Kidney (tissue), 22 donors: ENCODE measurements at places on chromosomes 6 and 20. TPM values are rescaled to one million over a fixed set of nuclear protein-coding genes. Genes with fewer than 3 reads are reported as not detected.

- DNase-seq: no peak
These were observed 4.5 kb downstream of the GLP1R start for GRCh38 chr6:39053016-39053624.

- no peak for DNase-seq
These were observed 107.4 kb upstream of the NAA20 start for GRCh38 chr20:19909725-19910124.

DNA sequence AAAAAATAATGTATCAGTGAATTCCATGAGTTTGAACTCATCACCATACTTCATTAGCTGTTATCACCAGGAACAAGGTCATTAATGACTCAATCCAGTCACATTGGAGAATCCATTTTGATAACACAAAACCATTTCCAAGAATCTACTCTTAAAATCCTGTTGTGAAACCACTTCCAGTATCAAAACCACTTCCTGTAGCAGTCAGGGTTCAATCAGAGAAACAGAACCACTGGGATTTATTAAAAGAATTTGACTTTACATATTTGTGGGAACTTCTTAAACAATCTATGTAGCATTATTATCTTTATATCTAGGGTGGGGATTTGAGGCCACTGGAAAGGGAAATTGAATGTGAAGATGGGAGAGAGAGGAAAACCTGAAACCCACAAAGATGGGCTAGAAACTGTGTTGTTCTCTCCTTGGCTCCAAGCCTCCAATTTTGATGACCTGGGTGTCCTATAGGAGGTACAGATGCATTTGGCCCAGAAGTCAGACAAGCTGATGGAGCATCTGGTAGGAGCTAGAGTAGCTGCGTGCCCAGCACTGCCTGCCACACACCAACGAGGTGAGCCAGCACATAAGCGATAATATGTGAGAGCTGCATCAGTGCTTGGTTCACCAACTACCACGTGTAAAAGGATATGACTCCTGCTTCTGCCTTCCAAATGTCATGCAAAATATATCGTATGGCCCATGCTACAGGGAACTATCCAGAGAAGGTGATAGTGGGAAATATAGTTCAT, 117.0 kb downstream of the TMEM200A start:
- no peak for DNase-seq

DNA sequence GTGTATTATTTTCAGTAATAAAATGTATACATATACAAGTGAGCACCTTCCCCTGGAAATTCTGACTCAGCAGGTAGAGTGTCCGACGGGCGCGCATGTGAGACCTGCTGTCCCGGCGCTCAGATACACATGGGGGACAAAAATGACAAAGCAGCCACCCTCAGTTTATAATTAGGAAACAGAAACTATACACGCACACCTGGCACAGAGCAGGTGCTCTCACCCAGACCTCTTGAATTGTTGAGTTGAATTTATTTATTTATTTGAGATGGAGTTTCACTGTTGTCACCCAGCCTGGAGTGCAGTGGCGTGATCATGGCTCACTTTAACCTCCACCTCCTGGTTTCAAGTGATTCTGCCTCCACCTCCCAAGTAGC, 180.4 kb downstream of the ZDHHC14 start:
- DNase-seq: no peak

DNA sequence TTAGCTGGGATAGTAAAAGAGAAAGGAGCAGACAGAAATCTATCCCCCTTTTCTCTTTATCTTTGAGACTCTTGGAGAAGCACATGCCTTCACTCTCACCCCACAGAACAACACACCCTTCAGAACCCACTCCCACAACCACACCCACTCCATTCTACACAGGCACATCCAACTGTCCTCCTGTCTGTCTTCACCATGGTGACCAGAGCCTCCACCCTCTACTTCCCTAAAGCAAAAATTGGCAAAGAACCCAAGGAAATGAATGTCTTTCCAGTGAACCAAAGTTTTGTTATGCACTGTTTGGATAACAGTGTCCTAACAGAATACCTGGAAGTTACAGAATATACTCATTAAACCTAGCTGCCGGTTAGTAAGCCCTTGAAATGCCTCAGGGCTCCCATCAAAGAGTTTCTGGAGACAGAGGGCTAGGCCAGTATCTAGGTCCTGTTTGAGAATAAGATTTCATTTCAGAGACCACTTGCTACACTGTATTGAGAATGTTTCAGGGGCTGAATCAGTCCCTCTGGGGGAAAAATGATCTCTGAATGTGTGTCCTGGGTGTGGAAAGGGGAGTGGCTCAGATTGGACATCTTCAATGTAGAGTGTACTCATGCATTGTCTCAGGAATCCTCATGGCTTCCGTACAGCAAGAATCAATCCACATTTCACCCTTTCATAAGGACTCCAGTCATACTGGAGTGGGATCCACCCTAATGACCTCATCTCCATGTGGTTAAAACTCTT, 101.1 kb downstream of the LY86 start:
- DNase-seq: no peak

DNA sequence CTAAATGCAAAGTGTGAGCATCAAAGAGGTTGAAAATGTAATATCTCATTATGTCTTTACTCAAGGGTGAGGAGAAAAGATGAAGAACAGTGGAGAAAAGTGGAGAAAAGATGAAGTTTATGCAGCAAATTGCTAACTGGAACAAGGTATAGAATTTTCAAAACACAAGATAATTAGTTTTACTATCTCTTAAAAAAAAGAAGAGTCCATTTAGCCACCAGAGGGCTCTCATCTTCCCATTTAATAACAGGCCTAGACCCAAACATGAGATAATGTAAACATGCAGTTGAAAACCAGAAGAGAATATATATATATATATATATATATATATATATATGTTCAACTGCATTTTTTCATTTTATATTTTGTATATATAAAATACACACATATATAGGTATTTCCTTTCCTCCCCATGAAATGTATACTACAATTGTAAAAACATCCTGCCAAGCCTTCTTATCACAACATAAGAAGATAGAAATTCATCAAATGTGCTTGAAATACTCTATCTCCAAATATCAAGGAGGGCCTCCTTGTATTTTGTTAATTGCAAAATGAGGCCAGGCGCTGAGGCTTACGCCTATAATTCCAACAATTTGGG, 78.4 kb downstream of the ADTRP start:
- no peak for DNase-seq

DNA sequence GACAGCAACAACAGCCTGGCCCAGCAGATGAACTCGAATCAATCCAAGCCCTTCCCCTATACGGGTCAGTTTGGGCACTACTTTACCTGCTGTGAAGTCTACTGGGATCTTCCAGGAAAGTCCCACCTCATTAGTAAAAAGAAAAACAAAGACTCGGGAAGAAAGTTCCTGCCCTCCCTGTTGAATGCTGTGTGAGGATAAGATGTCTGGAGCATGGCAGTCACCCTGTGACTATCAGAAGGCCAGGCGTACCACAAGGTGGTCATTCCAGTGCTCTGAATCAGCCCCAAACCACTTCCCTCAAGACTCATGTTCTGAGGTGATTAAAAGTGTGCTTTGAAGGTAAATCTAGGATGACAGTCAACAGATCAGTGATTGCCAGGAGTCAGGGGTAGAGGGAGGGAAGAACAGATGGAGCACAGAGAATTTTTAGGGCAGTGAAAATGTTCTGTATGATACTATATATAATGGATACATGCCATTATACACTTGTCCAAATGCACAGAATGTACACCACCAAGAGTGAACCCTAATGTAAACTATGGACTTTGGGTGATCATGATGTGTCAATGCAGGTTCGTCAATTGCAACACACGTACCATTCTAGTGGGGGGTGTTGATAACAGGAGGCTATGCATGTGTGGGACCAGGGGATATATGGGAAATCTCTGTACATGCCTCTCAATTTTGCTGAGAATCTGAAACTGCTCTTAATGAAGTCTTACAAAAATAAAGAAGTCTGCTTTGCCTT, 14.7 kb downstream of the FKBP1A start:
- DNase-seq: no peak

DNA sequence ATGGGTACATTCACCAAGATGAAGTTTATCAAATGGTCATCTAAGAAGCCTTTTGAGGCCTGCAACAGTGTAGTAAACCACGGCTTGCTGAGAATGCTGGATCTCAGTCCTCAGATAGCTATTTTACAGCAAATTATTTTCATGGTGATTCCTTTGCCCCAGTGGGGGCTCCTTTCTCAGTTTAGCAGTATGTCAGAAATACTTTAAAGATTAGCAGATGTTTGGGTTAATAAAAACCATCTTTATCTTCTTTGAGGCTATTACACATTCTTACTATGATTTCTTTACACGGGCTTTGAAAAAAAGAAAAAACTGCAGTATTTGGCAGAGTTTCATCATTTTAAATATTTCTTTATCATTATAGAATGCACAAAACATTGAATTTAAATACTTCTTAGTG, 10.7 kb downstream of the MYLIP start:
- no peak for DNase-seq

The PBOV1 gene
- polyA plus RNA-seq: not detected

DNA sequence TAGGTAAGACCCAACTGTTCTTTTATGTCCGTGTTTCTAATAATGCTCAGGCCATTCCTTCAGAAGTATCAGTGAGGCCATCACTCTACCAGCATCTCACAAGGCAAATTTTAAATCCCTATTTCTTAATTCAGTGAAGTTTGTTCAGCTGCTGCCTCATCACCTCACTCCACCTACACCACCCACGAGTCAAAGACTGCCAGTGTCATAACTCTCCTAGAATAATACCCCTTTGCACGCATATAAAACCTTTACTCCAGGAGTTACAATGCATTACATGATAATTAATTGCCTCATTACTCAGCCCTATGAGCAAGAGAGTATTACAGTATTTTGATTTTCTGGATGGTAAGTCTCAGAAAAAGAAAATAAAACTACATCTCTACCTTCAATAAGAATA, 793.6 kb downstream of the TFAP2A start:
- DNase-seq: no peak

DNA sequence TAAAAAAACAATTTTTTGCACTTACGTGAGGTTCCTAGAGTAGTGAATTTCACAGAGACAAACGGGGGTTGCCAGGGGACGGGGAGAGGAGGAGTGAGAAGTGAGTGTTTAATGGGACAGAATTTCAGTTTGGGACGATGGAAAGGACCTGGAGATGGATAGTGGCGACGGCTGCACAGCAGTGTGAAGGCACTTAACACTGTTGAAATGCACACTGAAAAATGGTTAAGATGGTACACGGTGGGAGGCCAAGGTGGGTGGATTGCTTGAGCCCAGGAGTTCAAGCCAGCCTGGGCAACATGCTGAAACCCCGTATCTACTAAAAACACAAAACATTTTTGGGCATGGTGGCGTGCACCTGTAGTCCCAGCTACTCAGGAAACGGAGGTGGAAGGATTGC, 31.4 kb downstream of the RPP40 start:
- DNase-seq: no peak

DNA sequence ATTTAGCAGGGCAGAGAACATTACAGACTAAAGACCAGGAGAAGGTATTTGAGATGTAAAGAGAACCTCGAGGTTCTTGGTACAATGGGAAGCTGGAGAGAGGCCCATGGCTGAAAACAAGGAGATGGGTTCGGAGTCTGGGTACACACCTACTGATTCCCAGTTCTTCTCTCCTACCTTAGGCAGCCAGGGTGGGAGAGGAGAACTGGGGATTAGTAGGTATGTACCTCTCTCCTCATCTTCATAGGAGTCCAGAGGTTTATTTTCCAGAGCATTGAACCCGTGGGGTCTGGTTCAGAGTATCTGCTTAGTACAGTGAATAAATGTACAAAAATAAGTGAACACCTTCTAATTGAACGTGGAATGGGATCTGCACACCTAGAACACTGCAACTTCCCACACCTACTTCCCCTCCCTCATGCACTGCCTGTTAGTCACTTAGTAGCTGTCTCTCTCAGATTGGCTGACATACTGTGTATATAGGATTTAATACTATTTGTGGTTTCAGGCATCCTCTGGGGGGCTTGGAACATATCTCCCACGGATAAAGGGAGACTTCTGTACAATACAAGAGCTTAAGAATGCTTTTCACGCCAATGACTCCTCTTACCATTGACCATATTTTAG, 23.5 kb upstream of the NUP153 start:
- DNase-seq: no peak

- DNase-seq: peak; percentile 42
These were observed 133.5 kb downstream of the TBC1D7 start for GRCh38 chr6:13194852-13195251.

- DNase-seq: no peak
These were observed 193.6 kb downstream of the EDN1 start for GRCh38 chr6:12483712-12484111.

- DNase-seq: no peak
These were observed 2.8 kb downstream of the HMGN3 start for GRCh38 chr6:79231666-79232065.

DNA sequence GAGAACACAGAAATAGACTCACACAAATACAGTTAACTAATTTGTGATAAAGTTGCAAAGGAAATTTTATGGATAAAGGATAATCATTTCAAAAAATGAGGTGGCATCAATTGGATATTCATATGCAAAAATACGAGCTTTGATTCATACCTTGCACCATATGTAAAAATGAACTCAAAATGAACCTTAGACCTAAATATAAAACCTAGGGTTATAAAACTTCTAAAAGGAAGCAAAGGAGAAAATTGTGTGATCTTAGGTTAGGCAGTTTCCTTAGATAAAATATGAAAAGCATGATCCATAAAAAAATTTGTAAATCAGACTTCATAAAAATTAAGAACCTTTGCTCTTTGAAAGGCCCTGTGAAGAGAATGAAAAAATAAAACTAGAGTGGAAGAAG, 85.5 kb downstream of the F13A1 start:
- no peak for DNase-seq

DNA sequence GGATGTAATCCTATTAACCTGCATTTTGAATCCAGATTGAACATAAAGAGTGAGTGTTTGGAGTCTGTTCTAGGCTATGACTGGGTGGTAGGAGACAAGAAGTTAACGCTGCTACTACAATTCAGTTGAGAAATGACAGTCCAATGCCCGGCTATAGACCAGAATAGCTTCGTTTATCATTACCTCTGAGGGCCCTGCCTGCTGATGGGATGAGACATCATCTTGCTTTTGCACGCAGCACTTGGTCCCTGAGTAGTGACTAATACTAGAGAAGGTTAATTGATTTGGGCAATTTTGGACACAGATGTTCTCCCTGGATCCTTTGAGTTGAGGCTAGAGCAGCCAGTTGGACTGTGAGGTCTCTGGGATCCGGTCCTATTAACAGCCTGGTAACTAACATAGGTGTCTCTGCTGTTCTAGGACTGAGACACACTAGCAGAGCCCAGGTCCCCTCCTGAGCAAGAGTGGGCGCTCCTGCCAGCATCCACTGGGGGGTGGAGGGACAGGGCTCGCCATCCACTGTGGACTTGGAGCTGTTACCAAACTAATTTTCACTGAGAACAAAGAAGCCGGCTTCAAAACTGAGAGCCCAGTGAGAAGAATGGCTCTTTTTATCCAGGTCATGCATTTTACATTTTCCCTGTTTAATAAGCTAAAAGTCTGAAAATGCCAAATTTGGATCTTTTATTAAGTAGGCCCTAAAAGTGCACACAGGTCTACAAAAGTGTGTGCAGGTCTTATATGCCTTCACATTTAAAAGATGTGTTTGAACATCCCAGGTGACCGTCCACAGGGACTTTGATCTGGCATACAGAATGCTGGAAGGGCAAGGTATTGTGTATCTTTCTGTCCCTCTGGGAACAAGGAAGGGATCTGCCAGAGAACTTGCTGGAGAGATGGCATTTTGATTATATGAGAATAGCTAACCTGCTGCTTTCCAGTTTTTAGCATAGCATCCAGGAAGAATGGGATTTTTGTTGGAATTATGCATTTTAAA, 212.5 kb downstream of the CDH4 start:
- no peak for DNase-seq

GRCh38 chr6:70636596-70636995, 31.1 kb upstream of the SMAP1 start:
- no peak for DNase-seq

- DNase-seq: no peak
These were observed 2.2 kb downstream of the BPIFA1 start for GRCh38 chr20:33237989-33238388.
